ENCODE measurements at places on chromosomes 3 and 15.

GRCh38 chr15:43889042-43889441, 62.2 kb downstream of the WDR76 start:
- no peak for DNase-seq

DNA sequence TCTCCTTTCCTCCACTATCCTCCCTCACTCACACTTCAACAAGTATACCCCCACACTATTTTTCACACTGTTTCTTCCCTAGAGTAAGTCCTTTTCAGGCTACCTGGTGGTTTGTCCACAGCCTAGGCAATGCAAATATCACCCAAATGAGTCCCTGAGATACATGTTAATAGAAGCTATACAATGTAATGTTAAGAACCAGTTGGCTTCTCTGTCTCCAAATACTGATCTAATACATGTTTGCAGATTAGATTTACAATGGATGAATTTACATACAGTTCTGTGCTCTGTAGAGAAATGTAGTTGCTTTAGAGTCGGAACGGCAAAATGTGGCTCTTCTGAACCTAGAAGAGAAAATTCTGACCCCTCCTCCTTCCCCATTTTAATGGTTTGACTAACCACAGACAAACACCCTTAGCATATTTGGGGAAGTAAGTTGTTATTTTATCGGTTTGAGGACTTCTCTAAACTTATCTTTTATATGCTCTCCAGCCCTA, 63.6 kb upstream of the MBNL1 start:
- DNase-seq, result no peak

GRCh38 chr15:99962006-99962561, 228.8 kb upstream of the LYSMD4 start:
- peak; percentile 19 for DNase-seq

GRCh38 chr3:25888892-25889524, 99.1 kb downstream of the OXSM start:
- no peak for DNase-seq

GRCh38 chr3:176167272-176167671, 1030.0 kb downstream of the TBL1XR1 start:
- DNase-seq, result no peak

DNA sequence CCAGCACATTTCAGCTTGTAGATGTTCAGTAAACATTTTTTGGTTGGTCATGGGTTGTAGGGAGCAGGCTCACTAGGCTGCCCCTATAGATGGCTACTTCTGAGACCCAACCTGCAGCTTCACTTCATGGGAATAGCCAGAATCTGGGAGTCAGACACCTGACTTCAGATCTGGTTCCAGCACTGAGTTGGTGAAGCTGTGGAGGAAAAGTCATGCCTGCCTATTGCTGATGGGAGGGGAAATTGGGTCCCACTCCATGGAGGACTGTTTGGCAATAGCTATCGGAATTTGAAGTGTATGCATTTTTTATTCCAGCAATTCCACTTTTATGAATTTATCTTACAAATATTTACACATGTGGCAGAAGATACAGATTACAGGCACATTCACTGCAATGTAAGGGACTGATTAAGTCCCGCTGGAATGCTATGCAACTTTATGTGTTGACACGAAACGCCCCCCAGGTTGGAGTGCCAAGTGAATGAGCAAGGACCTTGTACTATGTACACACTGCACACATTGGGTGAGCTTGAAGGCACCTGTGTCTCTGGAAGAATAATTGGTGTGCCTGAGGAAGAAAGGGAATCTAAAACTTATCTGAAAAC, 7.8 kb upstream of the CCR1 start:
- peak; percentile 81 for DNase-seq

GRCh38 chr15:74228723-74229081, 7.4 kb upstream of the CCDC33 start:
- no peak for DNase-seq

DNA sequence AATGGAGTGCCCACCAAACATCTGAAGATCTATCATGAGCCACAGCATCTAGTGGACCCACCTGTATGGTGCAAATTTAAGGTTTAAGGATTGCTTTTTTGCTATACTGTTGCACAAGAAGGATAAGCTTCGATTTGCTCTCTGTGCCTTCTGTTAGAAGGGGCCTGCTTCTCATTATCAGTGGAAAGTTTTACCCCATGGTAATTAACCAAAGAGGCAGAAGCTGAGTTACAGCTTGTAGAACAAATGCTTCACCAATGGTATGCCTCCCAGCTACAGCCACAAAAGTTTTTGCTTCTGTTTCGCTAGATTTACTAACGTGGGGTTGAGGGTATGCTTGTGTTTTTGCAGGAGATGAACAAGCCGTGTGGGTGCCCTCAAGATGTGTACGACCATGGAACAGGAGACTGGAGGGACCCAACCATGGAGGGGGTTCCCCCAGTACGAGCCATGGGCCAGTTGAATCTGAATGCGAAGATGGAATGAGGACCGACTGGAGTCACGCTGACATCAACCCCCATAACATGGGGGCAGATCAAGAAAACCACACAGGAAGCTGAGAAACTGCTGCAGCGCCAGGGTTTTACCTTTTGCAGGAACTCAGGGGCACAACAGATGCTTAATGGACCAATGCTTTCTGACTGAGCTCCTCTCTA, 43.5 kb downstream of the ACAD9 start:
- no peak for DNase-seq

DNA sequence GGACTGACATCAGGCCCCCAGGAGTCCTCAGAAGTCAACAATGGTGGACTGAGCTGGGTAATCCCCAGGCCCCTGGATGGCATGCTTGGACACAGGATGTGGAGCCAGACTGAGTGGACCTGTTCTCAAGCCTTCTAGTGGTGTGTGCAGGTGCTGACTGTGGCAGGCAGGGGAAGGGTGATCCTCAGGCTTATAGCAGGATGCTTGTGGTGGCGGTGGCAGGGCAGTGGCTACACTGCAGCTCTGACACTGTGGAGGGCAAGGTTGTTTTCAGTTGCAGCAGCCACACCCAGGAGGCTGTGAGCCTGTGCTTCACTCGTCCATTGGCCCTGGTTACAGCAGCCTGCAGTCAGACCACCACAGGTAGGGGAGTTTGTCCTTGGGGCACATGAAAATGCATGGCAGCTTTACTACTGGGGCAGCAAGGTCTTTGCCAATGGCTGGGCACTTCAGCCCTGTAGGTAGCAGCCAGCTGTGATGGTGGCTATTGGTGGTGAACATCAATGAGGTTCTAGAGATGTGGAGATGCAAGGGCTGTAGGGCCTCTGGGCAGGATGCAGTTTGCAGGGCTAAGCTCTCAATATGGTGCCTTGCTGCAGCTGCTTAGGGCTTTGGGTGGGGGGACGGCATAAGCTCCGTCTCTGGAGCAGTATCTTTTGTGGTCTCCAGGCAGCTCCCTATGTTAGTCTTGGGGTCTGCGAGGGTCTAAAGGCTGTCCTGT, 17.5 kb upstream of the MYO5A start:
- no peak for DNase-seq

DNA sequence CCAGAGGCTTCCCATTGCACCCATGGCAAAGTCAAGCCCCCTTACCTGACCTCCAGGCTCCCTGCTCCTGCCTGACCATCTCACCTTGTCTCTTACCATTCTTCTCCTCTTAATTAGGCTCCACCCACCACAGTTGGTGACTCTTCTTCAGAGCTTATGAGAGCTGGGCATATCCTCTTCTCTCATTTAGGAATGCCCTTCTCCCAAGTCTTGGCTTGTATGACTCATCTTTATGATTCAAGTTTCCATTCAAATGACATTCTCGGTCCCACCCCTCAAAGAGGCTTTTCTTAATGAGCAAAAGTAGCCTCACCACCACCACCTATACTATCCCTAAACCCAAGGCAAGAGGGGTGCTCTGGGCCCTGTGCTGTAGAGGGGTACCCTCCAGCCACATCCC, 55.3 kb upstream of the NUDT16 start:
- DNase-seq, result no peak

GRCh38 chr3:31908391-31909097, 72.5 kb downstream of the OSBPL10 start:
- no peak for DNase-seq

- DNase-seq, result no peak
Measured at GRCh38 chr15:85421116-85421925, 40.9 kb downstream of the AKAP13 start.

- DNase-seq, result peak; percentile 82
Measured at GRCh38 chr3:10205451-10206165, 40.9 kb downstream of the IRAK2 start.

GRCh38 chr15:66294157-66294931, 976 bp downstream of the DIS3L start:
- peak; percentile 85 for DNase-seq

DNA sequence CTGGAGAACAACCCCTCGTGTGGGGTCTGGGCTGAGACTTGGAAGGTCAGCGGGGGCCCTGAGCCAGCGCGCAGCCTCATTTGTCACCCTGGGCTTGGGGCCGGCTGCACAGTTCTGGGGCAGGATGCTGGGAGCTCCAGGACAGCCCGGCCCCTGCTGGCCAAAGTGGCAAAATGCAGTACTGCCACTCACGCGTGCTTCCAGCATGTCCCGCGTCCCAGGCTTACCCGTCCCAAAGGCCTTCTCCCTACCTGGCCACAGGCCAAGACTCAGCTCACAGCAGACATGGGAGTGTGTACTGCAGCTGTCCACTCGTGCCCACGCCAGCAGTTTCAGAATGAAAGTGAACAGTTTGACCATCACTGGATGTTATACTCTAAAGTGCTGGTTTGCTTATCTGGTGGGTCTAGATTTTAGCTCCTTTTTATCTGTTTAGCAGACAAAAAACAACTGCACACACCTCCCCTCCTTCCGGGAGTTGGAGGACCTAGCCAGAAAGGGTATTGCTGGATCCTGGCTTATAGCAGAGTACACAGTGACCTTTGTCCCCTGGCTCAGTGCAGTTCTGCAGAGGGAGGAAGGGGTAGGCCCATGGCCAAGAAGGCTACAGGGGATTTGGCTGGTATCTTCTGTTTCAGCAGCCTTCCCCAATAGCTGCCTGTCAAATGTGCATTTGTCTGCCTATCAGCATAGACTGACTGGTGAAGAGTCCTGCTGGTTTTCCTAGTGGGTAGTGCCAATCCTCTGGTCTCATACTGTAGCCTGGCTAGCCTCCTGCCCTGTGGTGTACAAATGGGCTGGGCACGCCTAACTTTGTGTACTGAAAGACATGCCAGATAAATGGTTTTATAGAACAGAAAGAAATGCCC, 23.2 kb upstream of the IP6K2 start:
- DNase-seq, result peak; percentile 46

DNA sequence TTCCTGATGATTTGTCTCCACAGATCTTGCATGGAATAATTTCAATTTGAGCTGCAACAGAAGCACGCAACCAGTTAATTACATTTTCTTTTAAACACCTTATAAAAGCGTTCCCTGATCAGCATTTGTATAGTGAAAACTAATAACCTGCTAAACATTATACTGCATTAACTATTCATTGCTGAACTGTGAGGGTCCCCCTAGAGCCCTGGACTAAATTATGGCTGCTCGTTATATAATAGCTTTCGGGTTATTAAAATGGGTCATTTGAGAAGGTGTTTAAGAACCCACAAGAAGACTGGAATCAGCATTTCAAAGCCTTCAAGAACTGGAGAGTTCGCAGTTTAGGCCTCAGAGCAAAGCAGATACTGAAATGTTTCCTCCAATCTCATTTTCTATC, 52.9 kb upstream of the ICE2 start:
- no peak for DNase-seq

DNA sequence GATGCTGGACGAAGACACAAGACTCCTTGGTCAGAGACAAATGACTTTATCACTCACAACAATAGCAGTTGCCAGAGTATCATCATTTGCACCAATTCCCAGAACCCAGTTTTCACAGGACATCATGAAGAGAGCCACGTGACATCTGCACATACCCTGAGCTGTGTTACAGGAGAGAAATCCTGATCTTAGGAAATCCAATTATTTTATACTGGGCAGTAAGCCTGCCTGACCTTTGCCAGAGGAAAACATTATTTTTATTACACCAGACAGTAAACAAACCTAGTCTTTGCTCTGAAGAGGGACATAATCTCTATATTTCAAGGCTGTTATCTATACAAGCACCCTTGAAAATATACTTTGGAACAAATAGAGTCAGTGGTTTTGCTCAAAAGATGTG, 77.4 kb downstream of the ZBBX start:
- DNase-seq, result no peak

DNA sequence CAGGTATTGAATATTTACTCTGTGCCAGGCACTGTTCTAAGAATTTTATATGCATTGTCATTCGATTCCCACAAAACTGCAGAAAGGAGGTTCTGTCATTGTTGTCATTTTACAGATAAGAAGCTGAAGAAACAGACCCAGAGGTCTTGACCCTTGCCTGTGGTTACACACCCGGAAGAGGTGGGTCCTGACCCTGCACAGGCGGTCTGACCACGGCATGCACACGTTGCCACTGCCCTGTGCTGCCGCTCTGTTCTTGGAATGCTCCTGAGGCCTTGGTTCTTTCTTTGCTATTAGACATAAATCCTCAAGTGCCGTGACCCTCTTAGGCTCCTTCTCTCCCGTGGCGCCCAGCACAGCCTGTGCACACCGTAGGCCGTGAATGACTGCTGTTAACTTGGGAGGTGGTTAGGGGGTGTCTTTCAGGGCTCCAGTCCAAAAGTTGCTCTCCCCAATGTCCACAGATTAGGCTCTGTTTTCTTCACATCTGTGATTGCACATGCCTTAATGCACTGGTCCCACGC, 74.1 kb upstream of the PLXNA1 start:
- no peak for DNase-seq

- DNase-seq, result no peak
Measured at GRCh38 chr15:75306188-75306587, 23.6 kb downstream of the GOLGA6D start.

DNA sequence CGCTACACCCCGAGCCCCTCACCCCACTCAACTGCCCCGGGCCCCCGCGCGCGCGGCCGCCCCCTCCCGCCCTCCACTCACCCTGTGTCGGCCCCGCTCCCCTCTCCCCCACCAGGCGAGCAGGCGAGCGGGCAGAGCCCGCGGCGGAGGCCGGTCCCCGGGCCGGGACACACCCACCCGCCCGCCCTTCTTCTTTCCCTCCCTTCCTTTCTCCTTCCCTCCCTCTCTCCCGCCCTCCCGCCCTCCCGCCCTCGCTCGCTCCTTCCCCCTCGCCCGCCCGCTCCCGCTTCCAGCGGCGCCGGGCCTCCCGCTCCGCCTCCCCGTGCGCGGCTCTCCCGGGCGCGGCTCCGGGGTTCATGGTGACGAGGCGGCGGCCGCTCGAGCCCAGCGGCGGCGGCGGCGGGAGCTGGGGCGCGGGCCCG, at the start of gene CTDSPL:
Gene CTDSPL, plus strand, starts transcription at position 261 of the 422 bp plus-strand sequence. CDS start 320 bp downstream, outside the sequence.
- no peak for DNase-seq

DNA sequence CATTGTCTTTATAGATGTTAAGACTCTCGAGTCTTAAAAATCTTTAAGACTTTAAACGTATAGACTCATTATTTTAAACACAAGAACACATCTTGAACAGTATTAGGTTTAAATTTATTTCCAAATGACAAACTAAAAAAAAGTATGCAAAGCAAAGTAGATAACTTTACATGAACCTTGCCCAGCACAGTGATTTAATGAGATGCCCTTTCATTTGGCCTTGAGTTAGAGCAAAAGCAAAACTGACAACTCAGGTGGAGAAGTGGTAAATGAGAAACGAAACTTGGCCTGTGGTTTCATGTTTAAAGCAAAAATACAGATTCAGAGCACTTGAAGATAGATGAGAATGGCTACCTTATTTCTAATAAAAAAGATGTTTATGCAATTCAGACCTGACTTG, 8.6 kb downstream of the GPR15 start:
- no peak for DNase-seq

GRCh38 chr3:133983126-133983525, 46.6 kb downstream of the SLCO2A1 start:
- DNase-seq, result no peak

GRCh38 chr15:100877551-100877950, 2.1 kb upstream of the ALDH1A3 start:
- DNase-seq, result no peak

- no peak for DNase-seq
Measured at GRCh38 chr3:100899440-100900091, 93.7 kb downstream of the ABI3BP start.

- no peak for DNase-seq
Measured at GRCh38 chr3:149188494-149188893, 33.1 kb downstream of the CP start.
